ENCODE measurements at places on chromosomes 1 and 21.

DNA sequence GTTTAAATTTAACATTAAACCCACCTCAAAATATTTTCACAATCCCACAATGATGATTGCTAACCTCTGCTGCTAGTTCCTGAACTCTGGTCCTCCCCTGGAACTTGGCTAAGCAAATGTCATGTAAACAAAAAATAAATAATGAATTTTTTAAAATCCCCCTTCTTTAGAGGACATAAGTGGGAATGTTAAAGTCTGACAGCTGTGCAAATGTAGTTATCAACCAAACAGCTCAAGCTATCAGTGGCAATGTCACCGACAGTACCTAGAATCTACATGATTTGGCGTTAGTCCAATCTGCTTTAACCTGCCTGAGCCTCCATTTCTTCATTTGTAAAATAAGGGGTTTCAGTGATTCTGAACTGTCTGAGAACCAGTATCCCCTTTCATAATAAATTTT lies 67.7 kb downstream of the GDAP2 start:
- DNase-seq = no peak

DNA sequence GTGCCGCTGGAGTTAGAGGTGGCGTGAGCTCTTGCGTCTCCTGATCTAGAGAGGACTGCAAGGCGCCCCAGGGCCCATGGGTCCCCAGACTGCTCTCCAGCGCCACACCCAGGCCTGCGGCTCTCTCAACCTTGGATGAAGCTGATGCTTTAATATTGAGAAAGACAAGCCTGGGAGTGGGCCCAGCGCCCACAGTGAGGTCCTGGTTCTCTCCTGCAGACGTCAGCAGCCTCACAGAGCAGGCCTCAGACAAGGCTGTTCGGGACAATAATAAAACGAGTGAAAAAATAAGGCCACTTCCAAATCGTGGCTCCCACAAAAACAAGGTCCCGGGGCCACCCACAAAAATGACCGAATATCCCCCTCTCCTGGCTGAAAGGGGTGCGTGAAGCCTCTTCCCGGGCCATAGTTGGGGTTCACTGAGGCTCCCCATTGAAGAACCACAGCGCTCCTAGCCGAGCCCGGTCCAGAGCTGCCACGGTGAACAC lies 6.0 kb upstream of the DNMT3L start:
- peak; percentile 38 for DNase-seq

DNA sequence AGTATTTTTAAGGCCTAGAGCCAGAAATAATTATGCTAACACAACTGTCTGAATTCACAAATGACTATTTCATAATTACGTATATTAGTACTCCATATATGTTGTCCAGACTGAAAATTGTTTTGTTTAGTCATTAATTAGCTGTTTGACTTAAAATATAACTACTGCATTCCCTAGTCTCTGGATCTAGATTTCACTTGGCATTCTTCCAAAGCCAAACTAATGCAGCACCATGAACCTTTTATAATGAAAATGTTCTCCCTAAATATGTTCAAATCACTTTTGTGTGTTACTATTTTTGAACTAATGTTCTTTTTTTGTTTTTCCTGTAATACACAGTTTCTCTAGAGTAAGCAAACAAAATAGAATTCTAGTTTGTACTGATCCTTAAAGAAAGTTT lies 46.1 kb downstream of the CAMTA1 start:
- DNase-seq = no peak

DNA sequence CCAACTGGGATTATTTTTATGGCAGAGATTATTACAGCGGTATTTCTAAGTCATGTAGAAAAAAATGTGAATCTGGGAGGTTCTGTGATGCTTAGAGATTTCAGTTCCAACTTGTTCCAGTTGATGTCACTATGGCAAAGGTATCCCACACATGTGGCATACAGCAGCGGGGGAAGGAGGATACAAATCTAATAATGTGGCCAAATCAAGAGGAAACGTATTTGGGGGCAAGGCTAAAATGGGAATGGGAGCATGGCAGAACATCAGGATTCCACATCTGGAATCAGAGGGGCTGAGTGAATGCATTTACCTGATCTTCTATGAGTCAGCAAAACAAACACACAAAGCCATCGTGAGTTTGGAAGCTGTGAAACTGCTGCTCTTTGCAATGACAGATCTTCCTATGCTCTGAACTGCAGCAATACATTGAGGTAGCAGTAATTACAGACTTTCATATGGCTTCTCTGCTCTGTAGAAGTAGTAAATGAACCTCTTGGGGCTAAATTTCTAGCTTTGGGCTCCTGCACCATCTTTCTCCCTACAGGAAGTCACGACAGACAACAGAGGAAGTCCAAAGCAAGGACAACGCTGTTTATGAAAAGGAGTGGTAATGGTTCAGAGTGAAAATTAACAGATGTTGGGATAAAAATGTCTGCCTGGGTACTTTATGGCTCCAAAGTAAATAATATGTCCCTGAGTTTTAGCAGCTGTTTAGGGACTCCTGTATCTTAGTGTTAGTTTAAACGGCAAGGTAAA lies 55.5 kb downstream of the GABPA start:
- DNase-seq = no peak

DNA sequence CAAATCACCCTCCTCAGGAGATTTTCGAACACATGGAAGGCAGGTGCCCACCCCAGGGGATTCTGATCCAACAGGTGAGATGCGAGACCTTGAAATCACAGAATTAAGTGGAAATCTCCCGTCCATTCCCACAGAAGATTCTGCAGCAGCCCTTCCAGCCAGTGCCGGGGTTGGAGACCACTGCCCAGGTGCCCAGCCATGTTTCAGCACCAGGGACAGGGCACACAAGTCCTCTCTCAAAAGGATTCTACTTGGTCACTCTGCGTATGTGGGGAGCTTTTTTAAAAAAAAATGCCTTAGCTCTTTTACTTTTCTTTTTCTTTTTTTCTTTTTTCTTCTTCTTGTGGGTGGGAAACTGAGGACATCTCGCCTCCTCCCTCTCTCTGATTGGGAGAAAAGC lies 80.7 kb downstream of the VWA5B1 start:
- no peak for DNase-seq

- DNase-seq = no peak
Observed at GRCh38 chr1:234720709-234721441, 110.9 kb upstream of the IRF2BP2 start.

DNA sequence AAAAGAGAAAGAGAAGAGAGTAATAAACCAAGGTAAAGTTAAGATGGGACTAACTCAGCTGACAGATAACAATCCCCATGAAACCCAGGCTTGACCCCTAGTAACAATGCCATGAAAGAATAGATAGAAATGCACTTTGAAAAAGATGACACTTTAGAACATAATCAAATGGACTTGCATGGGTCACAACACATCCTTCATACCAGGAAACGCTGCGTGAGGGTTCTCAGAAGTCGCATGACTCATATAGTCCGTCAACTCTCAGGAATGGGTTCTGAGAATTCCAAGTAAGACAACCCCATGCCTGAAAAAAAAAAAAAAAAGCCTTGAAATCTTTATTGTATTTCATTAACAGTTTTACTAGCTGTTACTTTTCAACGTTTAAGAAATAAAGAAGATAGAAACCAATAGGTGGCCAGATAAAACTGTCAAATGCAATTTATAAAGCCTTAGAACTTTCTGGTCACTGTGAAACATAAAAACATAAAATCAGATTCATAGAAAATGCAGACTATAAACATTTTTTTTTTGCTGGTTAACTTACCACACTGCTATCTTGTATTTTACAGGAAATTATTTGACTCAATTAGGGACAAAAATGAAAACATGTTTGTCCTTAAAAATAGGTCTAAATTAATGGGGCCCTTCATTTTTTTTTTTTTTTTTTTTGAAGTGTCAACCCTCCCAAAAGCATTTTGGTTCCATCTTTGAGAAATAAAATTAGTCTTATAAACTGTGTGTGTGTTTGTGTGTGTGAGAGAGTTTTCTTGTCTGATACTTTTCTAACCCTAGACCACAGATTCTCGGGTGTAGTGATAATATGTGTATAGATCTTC lies 202.1 kb downstream of the NCAM2 start:
- DNase-seq = no peak

GRCh38 chr1:5811419-5811818 lies 180.8 kb downstream of the NPHP4 start:
- DNase-seq = no peak

- no peak for DNase-seq
Observed at GRCh38 chr1:197336571-197336970, 68.5 kb downstream of the CRB1 start.

DNA sequence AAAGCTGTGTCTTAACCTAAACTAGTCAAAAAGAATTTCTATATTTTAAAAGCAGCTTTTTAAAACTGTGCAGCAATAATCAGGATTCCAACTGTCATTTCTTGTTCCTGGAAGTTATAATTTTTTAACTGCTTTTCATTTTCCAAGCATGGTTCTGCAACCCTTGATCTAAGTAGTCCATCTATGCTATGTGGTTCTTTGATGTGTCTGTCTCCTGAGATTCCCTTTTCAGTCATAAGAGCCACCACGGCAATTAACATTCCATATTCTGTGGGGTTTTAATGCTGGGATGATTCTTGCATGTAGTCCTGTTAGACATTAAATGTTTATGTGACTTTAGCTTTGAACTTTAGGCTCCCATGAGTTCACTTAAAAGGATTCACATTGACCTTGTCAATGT lies 220.4 kb downstream of the TPR start:
- DNase-seq = no peak

DNA sequence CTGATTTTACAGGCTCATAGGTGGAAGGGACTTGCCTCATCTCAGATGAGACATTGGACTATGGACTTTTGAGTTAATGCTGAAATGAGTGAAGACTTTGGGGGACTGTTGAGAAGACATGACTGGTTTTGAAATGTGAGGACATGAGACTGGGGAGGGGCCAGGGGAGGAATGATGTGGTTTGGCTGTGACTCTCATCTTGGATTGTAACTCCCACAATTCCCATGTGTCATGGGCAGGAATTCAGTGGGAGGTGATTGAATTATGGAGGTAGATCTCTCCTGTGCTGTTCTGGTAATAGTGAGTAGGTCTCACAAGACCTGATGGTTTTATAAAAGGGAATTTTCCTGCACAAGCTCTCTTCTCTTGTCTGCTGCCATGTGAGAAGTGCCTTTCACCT lies 20.8 kb downstream of the SCYL3 start:
- DNase-seq = no peak

DNA sequence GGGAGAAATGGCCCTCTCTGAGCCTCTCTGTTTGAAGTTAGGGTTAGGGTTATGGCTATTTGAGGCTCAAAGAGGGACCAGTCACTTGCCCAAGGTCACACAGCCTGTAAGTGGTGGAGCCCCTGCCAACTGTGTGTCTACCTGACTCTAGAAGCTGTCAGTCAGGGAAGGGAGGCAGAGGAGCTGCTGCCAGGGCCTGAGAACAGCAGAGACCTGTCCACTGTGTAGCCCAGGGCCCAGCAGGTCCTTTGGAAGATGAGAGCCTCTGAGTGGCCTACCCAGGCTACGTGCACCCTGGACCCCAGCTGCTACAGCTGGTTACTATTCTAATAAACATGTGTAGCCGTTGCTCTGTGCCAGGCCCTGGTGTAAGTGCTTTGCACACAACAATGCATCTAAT lies 15.1 kb upstream of the EDN2 start:
- DNase-seq = no peak

DNA sequence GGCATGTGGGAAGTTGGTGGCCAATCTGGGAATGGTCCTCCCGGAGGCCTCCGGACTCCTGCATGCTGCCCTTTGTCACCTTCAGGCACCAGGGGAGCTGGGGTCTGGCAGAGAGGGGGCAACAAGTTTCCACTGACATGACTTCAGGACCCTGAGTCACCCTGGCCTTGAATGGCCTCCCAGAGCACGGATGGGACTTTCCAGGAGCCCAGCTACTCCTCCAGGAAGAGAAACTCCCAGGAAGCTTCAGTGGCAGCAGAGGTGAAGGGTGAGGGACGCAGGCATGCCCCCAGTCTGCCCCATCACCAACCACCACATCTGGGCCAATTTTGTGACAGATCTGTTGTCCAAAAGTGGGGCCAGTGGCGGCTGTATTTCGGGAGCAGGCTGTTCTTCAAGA lies 55.9 kb upstream of the WASF2 start:
- no peak for DNase-seq

DNA sequence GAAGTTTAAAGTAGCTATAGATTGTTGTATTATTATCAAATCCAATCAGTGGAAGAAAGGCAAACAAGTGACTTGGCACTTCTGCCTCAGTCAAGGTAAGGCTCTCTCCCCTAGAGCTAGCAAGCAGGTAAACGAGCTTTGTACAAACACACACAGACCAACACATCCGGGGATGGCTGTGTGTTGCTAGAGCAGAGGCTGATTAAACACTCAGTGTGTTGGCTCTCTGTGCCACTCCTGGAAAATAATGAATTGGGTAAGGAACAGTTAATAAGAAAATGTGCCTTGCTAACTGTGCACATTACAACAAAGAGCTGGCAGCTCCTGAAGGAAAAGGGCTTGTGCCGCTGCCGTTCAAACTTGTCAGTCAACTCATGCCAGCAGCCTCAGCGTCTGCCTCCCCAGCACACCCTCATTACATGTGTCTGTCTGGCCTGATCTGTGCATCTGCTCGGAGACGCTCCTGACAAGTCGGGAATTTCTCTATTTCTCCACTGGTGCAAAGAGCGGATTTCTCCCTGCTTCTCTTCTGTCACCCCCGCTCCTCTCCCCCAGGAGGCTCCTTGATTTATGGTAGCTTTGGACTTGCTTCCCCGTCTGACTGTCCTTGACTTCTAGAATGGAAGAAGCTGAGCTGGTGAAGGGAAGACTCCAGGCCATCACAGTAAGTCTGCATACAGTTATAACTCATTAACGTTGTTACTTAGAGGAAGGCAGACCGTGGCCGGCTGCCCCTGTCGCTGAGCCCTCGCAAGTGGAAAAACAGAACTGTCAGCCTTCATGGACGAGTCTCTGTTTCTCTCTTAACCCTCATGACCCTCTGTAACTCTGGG lies at the start of gene PALMD:
TSS of gene PALMD (plus strand) at position 415 of the 833 bp plus-strand sequence. CDS start at position 620, 205 bp downstream.
- DNase-seq = no peak

GRCh38 chr21:27513825-27514224 lies 546.9 kb upstream of the ADAMTS5 start:
- no peak for DNase-seq

DNA sequence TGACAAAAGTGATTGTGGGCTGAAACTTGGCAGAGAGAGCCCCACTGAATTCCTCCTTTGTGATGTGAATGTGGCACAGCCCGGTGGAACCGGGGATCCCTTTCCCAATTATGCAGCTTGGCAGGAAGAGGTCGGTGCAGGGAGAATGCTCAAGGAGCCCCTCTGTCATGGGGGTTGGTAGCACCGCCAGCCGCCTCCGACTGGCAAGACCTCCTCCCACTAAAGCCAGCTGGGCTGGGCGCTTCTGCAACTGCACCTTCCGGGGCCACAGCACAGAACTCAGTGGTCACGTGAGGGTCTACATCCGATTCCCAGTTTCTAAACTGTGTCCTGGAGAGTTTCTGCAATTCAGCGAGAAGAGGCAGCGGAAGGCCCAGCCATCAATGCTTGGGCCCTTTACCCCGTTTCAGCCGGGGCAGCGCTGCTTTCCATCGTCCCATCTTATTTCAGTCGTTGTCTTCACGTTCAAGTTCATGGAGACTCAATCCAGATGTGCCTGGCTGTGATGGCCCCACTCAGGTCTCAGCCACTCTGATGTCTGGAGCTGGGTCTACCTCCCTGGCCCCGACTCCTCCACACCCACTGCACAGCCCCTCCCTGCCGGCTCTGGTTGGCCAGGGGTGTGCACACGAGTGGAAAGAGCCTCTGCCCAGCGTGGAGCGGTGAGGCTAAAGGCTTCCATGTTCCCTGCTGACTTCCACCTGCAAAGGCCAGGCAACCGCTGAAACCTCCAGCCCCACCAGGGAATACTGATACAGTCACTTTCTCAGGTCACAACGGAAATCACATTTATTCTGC lies 39.8 kb upstream of the FHAD1 start:
- DNase-seq = no peak

- DNase-seq = no peak
Observed at GRCh38 chr1:96030312-96030711, 691.3 kb upstream of the PTBP2 start.

Data from CD4-positive, alpha-beta T cell treated with Interleukin-4 for 1 hour (primary cell).